ENCODE measurements at places on chromosomes 12 and 14. TPM values are rescaled to one million over a fixed set of nuclear protein-coding genes. Genes with fewer than 3 reads are reported as not detected.

Gene CEP290
- total RNA-seq = 6.7 TPM

Gene GOLT1B
- 20.9 TPM for total RNA-seq

Gene SLC25A21
- total RNA-seq = 0.09 TPM

Gene APOF
- not detected for total RNA-seq

Gene RHOF
- total RNA-seq = 6.6 TPM

Gene BLOC1S1
- 58.2 TPM for total RNA-seq

Gene GARIN6
- total RNA-seq = not detected

Gene C14orf180
- total RNA-seq = not detected

Gene C14orf132
- 0.66 TPM for total RNA-seq

Gene MUCL1
- not detected for total RNA-seq

Gene CCDC197
- total RNA-seq = not detected

Gene CD4
- total RNA-seq = 0.09 TPM

Gene RILPL1
- total RNA-seq = 9.7 TPM

Gene ESYT1
- 227 TPM for total RNA-seq

Gene TIGAR
- 16.8 TPM for total RNA-seq

Gene NANOG
- total RNA-seq = not detected

Gene TOMM20L
- not detected for total RNA-seq

Gene BDKRB2
- total RNA-seq = under 0.01 TPM

Gene OR6C74
- not detected for total RNA-seq

Gene ADAM21
- total RNA-seq = 0.18 TPM

Gene KCNC2
- total RNA-seq = not detected

Gene RNF212B
- total RNA-seq = not detected

Gene GLT8D2
- total RNA-seq = 0.45 TPM

Gene PPM1H
- 3.8 TPM for total RNA-seq

Gene LRP1-AS
- not detected for total RNA-seq

Gene NCAPD2
- 52.2 TPM for total RNA-seq

Gene KMT2D
- 58.5 TPM for total RNA-seq

Gene KRT83
- total RNA-seq = not detected

Gene SMCO2
- 0.36 TPM for total RNA-seq

Gene UNC79
- total RNA-seq = under 0.01 TPM

Gene LBHD2
- not detected for total RNA-seq

Gene PXMP2
- total RNA-seq = 18.1 TPM

Gene GLI1
- total RNA-seq = 0.45 TPM

Gene SERPINA10
- total RNA-seq = not detected

Gene LMO3
- total RNA-seq = under 0.01 TPM

Gene FLRT2
- 34.4 TPM for total RNA-seq

Gene TNFRSF1A
- 99.7 TPM for total RNA-seq

Gene NGB
- total RNA-seq = not detected

Gene SLC16A7
- total RNA-seq = 5.5 TPM

Gene PSMD9
- 126 TPM for total RNA-seq

Gene RAD9B
- 0.38 TPM for total RNA-seq

Gene YLPM1
- total RNA-seq = 43.1 TPM

Gene TMEM260
- total RNA-seq = 10.8 TPM

Gene KRT80
- 5.5 TPM for total RNA-seq

Gene SMIM41
- total RNA-seq = not detected

Gene SDSL
- total RNA-seq = 6.8 TPM

Gene SMCO3
- 0.56 TPM for total RNA-seq
